Stimulated activated CD4-positive, alpha-beta T cell treated with anti-CD3 and anti-CD28 coated beads, Interleukin-4, amount 100 ng/mL, for 24 hours (primary cell): ENCODE measurements at places on chromosomes 2 and 18.

DNA sequence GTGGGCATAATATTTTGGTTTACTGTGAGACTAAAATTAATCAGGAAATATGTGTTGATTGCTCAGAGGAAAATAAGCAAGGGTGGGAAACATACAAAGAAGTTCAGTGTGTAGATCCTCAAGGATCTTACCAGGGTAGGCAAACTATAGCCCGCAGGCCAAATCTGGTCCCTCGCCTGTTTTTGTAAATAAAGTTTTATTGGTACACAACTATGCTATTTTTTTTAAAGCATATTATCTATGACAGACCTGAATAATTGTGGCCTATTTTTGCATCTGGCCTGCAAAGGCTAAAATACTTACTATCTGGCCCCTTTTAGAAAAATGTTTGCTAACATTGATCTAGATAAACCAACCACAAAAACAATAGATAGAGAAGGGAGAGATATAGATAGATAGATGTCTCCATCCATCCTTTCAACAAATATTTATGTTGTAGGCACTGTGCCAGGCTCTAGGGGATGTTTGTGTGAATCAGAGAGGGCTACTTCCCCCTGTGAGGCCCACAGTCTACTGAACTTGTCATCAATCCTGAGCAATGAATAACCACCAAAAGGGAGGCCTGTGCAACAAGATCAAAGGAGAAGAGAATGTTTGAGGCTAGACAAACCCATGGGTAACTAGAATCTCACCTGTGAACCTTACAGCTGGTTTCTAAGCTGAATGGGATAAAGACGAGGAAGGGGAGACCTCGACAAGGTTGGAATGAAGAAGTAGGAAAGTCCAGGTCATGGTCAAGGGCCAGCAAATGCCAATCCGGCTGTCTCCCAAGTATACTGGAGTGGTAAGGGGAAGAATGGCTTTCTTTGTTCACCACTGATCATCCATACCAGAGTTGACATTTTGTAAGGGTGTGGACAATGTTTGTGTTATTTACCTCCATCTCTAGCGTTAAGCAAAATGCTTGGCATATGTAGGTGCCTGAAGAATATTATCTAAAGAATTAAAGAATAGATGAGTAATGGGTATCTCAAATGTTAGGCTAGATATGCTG is 23.6 kb downstream of the ALPK2 start:
- peak; percentile 74 for DNase-seq

DNA sequence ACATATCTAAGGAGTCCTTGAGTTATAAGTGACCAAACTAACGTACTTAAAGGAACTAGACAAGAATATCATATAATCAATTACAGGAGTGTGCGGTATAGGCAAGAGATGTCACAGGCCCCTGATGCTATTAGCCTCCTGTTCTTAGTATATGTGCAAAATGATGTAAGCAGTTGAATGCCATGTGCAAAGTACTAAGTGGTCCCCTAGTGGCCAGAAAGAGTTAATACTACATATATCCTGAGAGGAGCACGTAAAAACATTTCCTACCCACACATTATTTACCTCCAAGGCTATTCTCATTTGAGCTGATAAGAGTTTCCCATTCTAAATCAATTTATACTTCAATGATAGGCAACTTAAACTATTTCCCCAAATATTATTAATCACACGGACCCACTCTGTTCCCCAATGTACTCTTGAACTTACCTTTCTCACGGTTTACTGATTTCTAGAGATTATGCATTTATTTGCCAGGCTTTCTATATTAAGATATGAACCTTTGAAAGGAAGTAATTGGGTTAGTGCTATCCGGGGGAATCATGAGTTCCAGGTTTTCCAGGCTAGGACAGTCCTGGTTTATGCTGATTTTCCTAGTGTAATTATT is 158.0 kb upstream of the KLHL14 start:
- DNase-seq = no peak

DNA sequence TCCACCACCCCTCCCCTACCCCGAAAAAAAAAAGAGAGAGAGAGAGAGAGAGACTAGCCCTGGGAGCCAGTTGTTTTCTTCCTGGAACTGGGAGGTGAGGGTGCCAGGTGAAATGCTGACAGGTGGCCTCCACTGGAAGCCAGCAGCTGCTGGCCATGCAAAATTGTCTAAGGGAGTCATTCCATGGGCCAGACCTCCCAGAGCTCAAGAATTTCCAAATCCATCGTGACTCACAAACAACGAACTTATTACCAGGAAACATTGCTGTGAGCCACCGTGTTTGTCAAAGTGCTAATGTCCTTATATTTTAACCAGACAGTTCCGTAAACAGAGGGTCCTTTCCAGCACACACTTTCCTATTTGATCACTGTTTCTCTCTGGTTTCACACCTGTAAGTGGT is 68.5 kb upstream of the PID1 start:
- DNase-seq = no peak

DNA sequence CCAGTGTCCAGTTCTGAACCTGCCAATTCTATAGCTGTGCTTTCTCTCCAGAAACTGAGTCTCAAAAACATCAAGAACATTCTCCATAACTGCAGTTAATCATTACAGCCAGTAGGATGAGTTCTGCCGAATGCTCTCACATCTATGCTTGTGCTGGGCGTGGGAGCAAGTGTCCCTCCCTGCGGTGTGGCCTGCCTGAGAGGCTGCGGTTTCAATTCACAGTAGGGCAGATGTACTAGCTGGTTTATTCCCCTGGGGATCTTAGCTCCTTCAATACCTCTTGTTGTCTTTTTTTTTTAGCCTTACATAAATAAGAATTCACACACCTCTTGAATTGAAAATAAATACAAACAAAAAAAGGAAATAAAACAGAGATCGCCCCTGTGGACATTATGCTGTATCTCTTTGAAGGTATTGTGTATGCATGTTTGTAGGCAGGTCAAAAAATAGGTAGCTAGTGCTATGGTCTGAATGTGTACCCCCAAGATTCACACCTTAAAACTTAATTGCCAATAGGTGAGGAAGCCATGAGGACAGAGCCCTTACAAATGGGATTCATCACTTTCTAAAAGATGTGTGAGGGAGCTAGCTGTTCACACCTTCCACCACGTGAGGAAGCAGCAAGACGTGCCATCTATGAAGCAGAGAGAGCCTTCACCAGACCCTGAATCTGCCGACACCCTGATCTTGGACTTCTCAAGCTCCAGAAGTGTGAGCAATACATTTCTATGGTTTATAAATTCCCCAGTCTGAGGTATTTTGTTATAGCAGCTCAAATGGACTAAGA is 74.3 kb downstream of the BCL2L11 start:
- no peak for DNase-seq

GRCh38 chr2:174779361-174779928 is 15.2 kb upstream of the CHRNA1 start:
- DNase-seq = no peak

- DNase-seq = no peak
Observed at GRCh38 chr2:189128970-189129369, 50.6 kb downstream of the COL5A2 start.

DNA sequence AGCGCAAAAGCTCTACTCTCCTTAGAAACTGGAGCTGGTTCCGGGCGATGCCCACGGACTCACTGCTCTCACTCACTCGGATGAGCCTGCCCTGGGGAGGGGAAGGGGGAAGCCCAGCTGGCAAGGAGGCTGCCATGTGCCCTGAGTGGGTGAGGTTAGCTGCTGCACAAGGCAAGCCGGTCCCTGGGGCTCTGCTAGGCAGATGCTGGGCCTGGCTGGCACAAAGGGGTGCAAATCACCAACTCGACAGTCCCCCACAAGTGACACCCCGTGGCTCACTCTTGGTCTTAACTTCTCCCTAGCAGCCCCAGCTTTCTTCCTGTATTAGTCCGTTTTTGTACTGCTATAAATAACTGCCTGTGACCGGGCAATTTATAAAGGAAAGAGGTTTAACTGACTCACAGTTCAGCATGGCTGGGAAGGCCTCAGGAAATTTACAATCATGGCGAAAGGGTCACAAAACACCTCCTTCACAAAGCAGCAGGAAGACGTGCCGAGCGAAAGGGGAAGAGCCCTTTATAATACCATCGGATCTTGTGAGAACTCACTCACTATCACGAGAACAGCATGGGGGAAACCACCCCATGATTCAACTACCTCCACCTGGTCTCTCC is 33.2 kb downstream of the ADCY3 start:
- DNase-seq = no peak

DNA sequence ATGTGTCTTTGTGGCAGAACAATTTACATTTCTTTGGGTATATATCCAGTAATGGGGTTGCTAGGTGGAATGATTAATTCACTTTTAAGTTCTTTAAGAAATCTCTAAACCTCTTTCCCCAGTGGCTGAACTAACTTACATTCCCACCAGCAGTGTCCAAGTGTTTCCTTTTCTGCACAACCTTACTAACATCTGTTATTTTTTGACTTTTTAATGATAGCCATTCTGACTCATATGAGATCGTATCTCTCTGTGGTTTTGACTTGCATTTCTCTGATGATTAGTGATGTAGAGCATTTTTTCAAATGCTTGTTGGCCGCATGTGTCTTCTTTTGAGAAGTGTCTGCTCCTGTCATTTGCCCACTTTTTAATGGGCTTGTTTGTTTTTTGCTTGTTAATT is 43.1 kb upstream of the PTH2R start:
- DNase-seq = no peak

GRCh38 chr2:153106802-153107477 is 371.6 kb downstream of the RPRM start:
- DNase-seq = no peak

- DNase-seq = no peak
Observed at GRCh38 chr2:9261231-9261883, 54.7 kb downstream of the ASAP2 start.

DNA sequence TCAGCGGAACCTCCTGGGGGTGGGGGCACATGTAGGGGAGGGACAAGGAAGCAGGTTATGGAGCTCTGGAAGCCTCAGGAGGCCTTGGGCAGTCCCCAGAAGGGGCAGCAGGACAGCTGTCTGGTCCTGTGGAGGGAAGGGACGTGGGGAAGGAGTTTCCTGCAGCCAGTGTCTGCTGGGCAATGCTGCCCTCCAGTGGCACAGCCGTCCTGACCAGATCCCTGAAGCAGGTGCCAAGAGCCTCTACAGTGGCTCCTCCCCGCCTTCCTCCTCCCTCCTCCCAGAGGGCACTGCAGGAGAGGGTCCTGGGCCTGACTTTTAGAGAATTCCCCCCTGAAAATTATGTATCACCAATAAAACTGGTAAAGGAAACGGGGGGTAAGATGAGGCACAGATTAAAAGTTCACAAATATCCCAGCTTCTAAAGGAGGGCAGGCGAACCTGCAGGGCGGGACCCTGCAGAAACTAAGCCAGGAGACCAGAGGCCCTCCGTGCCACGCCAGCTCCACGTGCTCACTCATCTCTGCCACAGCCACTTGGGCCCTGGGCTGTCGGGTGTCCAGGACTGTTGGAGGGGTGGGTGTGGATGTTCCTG is 258.5 kb downstream of the TWIST2 start:
- no peak for DNase-seq

GRCh38 chr2:39484206-39484605 is 47.1 kb upstream of the MAP4K3 start:
- DNase-seq = no peak

- DNase-seq = no peak
Observed at GRCh38 chr2:147224070-147224469, 620.8 kb upstream of the ACVR2A start.

DNA sequence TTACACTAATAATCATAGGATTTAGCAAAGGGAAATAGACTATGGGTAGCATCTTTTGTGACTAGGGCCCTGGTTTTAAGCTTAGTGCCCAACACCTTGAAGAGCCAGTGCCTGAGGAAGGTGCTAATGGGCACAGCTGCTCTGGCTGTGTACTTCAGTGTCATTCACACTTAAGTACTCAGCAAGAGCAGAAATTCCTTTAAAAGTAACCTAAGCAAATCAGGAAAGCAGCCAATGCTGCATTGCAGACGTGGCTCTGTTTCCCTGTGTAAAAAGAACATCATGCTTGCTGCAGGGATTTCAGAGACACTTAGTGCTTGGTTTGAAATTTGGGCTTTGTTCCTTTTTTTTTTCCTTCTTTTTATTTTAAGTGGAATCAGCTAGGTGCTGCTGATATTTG is 505.4 kb downstream of the SUCLG1 start:
- no peak for DNase-seq

GRCh38 chr18:9526458-9526857 is 51.1 kb downstream of the RALBP1 start:
- DNase-seq = no peak

DNA sequence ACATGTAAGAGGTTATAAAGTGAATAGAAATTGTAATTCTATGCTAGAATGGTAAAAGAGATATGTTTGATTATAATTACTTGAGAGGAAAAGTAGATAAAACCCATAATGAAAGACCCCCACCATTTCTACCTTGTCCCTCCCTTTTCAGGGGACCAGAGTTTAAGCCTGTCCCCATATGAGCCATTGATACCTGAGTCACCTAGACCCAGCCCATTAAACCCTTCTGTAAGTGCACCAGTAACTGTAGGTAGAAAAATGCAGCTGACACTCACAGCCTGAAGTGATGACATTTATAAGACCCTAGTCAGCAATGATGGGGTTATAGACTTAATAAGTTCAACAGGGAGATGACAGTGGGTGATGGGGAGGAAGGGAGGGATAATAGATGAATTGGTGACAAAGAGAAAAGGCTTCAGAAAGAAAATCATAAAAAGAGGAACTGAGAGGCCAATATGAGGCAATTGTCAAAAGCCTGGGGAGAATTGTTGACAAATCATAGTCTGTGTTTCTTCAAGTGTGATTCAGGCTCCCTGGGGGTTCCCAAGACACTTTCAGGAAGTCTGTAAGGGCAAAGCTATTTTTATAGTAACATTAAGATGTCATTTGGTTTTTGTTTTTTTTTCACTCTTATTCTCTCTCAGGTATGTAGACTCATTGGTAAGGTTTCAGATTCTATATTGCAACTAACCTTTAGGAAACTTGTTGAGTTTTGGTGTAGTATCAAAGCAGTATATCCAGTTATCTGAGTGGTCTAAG is 544.2 kb downstream of the SATB2 start:
- DNase-seq = no peak

DNA sequence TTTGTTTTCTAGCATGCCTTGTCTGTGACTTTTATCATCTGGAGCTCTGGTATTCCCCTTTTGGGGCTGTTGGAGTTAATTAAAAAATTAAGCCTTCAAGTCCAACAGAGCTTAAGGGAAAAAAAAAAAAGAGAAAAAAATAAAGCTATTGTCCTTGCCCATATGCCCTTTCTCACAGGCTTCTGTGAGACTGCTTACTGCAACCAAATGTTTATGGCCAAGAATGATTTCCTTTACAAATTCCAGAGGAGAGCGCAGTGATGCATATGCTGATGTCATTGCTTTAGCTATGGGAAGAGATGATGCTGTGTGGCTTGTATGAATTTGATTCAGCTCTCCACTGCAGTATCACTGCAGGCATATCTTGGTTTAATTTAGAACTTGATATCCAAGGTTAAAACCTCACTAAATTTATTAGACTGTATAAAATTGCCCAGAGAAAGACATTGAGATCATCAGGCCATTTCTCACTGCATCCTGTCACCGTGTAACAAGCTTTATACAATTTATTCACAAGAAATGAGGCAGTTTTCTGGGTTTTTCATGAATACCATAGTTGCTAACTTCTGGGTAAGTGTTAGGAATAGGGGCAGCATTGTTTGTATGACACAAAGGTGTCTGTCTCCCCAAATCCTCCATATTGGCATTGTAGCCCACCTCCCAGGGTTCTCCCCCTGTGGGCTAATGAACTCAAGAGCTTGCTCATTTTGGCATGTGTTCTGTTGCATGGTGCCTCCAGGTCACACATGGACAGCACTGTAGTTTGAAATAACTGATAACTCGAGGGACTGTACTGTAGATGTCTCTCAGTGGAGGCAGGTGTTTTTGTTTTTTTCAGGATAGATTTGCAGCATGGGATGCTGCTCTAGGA is 85.0 kb downstream of the TANC1 start:
- DNase-seq = no peak
